Endothelial cell (in vitro differentiated cells): ENCODE measurements at places on chromosomes 3 and 15.
A peak's percentile ranks its signal among the peaks of the same experiment; 100 is the strongest.

DNA sequence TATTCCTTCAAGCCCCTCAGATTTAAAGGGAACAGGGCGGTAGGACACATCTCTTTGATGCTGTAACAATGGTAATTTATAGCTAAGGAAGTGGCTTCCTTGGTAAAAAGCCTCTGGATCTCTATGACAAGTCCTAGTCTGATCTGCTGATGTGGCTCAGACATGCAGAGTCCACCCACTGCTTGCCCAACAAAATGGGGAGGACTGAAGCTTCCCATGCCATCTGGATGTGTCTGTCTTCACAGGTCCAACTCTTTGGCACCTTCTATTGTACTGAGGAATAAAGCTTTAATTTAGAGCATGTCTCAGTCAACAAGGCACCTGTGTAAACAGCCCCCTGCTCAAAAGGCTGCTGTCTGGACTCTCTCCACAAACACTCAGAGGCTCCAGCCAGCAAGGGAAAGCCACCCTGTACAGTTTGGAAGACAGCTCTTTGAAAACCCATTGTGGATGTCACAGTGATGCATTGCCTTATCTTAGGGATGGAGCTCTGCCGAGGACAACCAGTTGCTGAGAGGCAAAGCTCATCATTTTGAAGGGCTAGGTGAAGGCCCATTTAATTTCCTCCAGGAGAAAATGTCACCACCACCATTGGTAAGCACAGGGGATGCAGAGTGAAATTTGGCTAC, 348.6 kb upstream of the GRM7 start:
- DNase-seq = no peak

DNA sequence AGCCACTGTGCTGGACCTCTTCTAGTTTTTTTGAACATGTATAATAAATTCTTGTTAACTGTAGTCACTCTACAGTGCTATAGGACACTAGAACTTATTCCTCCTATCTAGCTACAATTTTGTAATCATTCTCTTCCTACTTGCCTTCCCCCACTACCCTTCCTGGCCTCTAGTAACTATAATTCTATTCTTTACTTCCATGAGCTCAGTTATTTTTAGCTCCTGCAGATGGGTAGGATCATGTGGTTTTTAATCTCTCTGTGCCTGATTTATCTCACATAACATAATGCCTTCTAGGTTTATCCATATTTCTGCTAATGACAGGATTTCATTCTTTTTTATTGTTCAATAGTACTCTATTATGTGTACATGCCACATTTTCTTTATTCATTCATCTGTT, 113.2 kb upstream of the FGF7 start:
- DNase-seq = no peak

DNA sequence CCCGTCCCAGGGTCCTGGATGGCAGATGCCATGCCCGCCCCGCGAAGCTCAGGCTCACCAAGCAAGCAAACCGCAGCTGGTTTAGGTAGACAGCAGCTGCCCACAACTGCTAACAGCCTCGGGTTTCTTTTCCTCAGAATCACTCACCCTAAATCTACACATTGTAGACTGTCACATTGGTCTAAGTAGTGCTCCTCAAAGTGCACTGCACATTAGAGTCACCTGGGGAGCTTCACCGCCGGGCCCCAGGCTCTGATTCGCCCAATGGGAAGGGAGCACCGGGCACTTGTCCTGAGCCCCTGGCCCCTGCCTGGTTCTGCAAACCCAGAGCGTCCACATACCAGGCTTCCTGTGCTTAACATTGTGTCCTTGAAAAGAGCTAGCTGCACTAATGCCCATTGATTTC, 752 bp downstream of the OCA2 start:
- DNase-seq = no peak

DNA sequence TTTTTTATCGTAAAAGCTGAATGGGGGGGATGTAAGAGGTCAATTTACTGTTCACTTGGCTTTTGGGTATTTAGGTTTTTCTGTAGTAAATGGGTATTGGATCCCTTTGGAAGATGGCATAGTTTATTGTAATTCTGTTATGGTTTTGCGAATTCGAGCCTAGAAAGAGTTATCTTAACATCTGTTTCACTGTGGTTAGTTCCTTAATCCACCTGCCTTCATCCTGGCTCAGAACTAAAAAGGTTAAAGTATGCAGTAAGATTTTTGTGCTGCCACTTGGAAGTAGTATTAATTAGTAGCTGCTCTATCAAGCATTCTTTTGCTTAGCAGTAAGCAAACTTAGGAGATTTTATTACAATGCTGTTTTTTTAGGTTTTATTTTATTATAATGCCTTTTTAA, 62.4 kb downstream of the ARIH1 start:
- no peak for DNase-seq

- no peak for DNase-seq
Observed at GRCh38 chr15:52464478-52464877, 64.2 kb downstream of the MYO5A start.

DNA sequence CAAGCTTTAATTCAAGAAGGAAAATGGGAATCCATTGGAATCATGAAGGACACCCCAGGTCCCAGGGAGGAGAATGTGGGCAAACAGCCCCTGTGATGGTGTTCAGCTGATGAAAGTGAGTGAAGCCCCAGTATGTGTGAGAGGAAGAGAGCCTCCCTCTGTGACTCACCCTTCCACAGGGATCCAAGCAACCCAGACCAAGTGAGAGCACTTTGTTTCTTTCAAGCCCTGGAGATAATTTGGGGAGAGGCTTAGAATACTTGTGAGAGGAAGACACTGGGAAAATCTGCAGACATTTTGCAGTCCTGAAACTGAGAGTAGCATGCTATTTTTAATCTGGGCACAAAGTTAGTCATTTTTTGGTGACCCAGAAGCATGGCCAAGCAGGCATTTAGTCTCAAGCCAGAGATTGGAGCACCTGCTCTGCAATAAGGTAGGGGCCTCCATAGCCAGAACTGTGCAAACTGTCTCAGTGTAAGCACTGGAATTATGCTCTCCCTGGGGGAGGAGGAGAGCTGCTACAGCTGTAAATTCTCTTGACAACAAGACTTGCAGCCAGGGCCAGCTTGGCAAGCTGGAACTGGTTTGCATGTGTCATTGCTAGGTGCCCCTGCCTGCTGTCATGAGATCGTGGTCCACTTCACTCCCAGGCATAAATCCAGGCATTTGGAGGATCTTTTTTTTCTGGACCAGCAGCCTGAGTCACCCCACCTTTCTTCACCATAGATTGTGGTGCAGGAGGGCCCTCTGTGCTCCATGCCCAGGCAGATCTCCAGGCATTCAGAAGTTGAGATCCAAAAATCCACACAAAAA, 537.8 kb upstream of the DPPA4 start:
- no peak for DNase-seq

GRCh38 chr3:14166877-14167603, 11.4 kb downstream of the XPC start:
- DNase-seq = no peak

DNA sequence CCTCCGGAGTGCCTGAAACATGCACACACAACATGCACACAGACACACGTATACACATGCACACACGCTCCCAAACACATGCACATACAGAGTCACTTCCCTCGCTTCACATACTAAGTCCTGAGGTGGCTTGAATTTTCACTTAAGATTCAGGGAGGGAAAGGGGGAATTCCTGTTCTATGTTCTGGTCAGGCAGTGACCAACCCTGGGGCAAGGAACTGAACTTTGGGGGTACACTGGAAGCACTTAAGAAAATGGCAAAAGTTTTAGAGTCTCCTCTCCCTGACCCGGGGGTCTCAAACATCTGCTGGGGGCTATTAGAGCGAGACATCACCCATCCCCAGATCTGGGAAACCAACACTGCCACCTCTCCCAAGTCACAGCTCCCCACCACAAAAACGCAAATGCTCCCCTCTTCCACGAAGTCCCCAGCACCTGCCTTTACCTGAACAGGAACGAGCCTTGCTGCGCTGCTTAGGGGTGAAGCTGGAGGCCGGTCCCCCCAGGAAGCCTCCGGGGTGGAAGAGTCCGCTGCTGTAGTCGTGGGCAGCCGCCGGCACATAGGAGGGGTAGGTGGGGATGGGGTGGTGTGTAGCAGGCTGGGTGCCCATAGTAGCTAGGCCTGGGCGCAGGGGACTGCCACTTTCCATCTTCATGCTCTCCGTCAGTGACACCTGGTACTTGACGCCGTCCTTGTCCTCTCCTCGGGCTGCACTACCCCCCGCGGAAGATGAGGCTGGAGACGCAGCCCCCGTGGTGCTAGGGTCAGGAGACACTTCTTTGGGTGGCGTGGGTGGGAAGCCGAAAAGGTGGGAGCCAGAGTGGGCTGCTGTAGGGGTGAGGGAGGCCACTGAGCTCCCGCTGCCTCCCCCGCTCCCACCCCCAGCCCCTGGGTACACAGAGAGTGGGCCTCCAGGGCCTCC, 7.5 kb downstream of the GATA2 start:
- DNase-seq = no peak

- peak; percentile 9 for DNase-seq
Observed at GRCh38 chr3:43468133-43468532, 153.7 kb downstream of the ANO10 start.

- DNase-seq = peak; percentile 34
Observed at GRCh38 chr15:68700455-68701123, 120.1 kb downstream of the ANP32A start.

- DNase-seq = no peak
Observed at GRCh38 chr3:42651248-42652091, 2.0 kb upstream of the ZBTB47 start.

- DNase-seq = no peak
Observed at GRCh38 chr15:90988296-90988695, 6.0 kb downstream of the PRC1 start.

GRCh38 chr3:151407928-151408327, 23.4 kb upstream of the P2RY12 start:
- DNase-seq = no peak

DNA sequence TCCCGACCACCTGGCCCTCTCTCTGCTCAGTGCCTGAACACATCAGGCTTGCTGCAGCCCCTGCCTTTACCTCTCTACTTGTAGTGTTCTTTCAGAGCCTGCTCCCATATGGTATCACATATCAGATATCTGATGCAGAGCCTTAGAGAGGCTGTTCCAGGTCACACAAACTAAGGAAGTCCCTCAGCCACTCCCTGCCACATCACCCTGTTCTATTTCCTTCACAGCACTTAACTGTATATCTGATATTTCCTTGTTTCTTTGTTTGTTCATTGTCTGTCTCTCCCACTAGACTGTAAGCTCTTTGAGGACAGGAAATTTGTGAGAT, 976 bp upstream of the ALDH1L1 start:
- DNase-seq = no peak

DNA sequence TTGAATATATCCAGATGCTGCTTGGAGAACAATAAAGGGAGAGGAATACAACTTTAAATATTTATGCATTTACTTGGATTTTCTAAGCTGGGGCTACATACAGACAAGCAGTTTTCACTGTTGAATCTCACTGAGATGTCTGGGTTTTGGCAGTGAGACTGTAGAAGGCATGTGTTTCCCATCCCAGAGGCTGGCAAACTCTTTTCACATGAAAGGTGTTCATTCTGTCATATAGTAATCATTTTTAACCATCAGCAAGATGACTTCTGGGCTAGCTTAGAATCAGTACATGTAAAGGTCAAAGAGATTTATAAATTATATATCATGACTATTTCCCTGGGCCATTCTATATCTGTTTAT, 218.7 kb upstream of the SGO1 start:
- no peak for DNase-seq
